ENCODE measurements at places on chromosomes 5 and 9.

DNA sequence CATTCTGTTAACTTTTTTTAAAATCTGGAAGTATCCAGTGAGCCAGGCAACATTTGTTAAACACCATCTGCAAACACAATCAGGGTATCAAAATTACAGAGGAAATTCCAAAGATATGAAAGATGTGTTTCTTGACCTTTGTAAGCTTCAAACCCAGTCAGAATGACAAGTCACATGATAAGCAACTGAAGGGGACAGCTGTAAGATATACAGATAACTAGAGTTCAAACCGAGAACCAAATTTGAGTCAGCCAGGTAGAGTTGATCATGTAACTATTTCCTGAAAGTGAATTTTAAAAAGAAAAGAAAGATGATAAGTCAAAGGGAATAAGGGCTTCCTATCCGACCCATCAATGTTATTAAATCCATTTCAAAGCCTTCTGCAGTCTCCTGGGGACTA, 196.2 kb downstream of the DEPDC1B start:
- no peak overlapping the region for H3K4me3 ChIP-seq
- peaks cover 23% of the 10 kb centered on the region for H3K4me1 ChIP-seq
- no peaks in the 10 kb centered on the region for H3K36me3 ChIP-seq
- H3K27me3 ChIP-seq = no peaks in the 10 kb centered on the region
- DNase-seq = no peak

GRCh38 chr5:5353681-5354080, 68.8 kb upstream of the ICE1 start:
- H3K4me3 ChIP-seq = no peak overlapping the region
- H3K36me3 ChIP-seq = no peaks in the 10 kb centered on the region
- H3K27me3 ChIP-seq = no peaks in the 10 kb centered on the region
- no peak for DNase-seq
- H3K27ac ChIP-seq = no peak overlapping the region

- DNase-seq = no peak
- no peak overlapping the region for H3K27ac ChIP-seq
- no peaks in the 10 kb centered on the region for H3K36me3 ChIP-seq
- H3K27me3 ChIP-seq = no peaks in the 10 kb centered on the region
Observed at GRCh38 chr5:20974426-20974825, 986.4 kb upstream of the CDH18 start.

GRCh38 chr9:121532881-121533280, 33.2 kb upstream of the GGTA1 start:
- no peak overlapping the region for H3K4me3 ChIP-seq
- no peaks in the 10 kb centered on the region for H3K4me1 ChIP-seq
- peaks cover 9% of the 10 kb centered on the region for H3K27me3 ChIP-seq
- no peaks in the 10 kb centered on the region for H3K36me3 ChIP-seq
- H3K27ac ChIP-seq = no peak overlapping the region

GRCh38 chr5:8864053-8864452, 681.8 kb downstream of the SEMA5A start:
- H3K4me3 ChIP-seq = no peak overlapping the region
- H3K27ac ChIP-seq = no peak overlapping the region
- H3K27me3 ChIP-seq = no peaks in the 10 kb centered on the region

DNA sequence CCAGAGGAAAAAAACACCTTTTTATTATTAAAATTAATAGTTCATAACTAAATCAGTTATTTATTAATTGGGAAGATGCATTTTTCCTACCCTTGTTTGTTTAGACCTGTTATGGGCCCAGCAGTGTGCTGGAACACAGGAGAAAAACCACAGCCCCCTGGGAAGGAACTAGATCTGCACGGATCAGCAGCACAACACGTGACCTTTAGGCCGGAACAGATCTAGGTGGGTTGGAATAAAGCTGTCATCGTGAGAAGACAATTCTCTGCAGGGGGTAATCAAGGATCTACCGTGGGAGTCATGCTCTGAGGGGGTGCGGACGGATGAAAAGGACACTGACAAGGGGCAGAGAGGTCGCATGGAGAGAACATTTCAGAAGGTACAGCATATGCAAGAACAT, 95.8 kb upstream of the SPATA31C2 start:
- no peak overlapping the region for H3K4me3 ChIP-seq
- H3K36me3 ChIP-seq = no peaks in the 10 kb centered on the region
- no peaks in the 10 kb centered on the region for H3K4me1 ChIP-seq
- no peaks in the 10 kb centered on the region for H3K27me3 ChIP-seq

- H3K4me3 ChIP-seq = no peak overlapping the region
- H3K27ac ChIP-seq = no peak overlapping the region
- no peak for DNase-seq
- no peaks in the 10 kb centered on the region for H3K36me3 ChIP-seq
Observed at GRCh38 chr9:38263532-38263931, 129.0 kb upstream of the ALDH1B1 start.

DNA sequence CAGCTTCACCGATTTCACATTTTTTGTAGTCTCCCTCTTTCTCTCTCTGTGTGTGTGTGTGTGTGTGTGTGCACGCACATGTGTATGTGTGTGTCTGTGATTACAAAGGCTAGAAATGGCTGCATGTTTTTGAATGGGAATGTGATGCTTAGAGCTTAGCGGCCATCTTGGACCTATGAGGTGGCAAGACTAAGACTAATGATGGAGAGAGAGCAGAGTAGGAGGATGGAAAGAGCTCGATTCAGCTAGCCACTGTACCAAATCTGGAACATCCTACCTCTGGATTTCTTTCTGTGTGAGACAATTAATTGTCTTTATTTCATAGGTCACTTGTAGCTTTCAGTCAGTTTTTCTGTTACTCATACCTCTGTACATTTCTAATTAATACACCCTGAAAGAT, 205.1 kb downstream of the PCSK1 start:
- DNase-seq = no peak
- H3K4me3 ChIP-seq = no peak overlapping the region
- H3K27me3 ChIP-seq = peaks cover 3% of the 10 kb centered on the region
- H3K27ac ChIP-seq = no peak overlapping the region

DNA sequence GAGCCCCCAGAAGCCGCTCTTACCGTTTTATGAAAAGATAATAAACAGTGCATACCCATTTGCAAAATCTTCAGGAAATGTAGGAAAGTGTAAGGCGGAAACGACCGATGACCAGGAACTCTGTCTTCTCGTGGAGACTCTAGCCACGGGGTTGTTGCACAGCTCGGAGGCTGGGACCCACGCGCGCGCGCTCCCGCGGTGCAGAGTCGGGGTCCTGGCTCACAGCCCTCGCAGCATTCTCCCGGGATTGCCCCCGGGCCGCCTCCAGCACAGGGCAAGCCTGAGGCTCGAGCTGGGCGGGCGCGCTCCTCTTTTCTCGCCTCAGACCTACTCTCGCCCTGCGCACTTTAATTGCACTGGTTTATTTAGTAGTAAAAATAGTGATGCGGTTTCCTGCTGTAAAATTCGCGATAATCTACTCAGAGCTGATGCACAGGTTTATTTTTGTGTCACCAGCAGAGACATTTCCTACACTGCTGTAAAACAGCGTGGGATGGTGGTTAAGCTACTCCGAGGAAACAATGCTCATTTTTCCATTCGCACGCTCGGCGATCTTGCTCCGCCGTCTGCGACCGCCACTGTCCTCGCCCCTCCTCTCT, 15.5 kb downstream of the TRIM7 start:
- peak; percentile 47 for DNase-seq
- H3K4me3 ChIP-seq = peak overlapping the region; percentile 88
- peaks cover 28% of the 10 kb centered on the region for H3K36me3 ChIP-seq
- H3K4me1 ChIP-seq = peaks cover 47% of the 10 kb centered on the region
- peaks cover 11% of the 10 kb centered on the region for H3K27me3 ChIP-seq

GRCh38 chr9:86352440-86353077, 1.7 kb downstream of the TUT7 start:
- peak overlapping the region; percentile 92 for H3K27ac ChIP-seq
- no peak for DNase-seq
- H3K36me3 ChIP-seq = peaks cover 37% of the 10 kb centered on the region
- no peaks in the 10 kb centered on the region for H3K27me3 ChIP-seq

DNA sequence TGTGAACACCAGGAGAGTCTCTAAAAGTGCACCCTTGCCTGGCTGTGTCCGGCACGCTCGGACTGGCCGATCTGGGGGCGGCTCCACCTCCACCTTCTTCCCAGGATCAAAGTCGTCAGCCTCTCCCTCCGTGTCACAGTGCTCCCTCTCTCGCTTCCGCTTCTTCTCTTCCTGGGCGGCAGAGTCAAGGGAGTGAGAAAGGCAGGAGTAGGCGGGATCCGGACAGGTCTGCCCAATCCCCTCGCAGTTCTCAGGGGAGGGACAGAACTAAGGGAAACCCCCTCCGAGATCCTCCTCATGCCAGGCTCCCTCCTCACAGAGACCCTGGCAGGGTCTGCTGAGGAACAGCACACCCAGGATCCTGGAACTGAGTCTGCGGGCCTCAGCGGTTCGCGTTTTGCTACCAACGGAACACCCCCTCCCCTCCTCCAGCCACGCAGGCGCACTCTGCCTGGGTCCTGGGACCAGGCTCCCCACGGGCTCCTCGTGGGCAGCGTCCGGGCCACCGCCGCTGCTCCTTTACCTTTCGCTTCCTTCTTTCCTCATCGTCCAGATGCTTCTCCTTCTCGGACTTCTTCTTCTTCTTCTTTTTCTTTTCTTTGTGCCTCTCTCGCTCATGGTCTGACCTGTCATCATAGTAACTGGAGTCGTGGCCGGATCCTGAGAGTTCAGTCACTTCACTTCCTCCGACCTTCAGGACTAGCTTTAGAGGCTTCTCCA, 1.3 kb downstream of the BRD9 start:
- peaks cover 15% of the 10 kb centered on the region for H3K4me1 ChIP-seq
- H3K36me3 ChIP-seq = peaks cover 51% of the 10 kb centered on the region
- no peaks in the 10 kb centered on the region for H3K27me3 ChIP-seq

GRCh38 chr5:56443826-56444225, 210.7 kb upstream of the ANKRD55 start:
- no peak for DNase-seq
- H3K4me1 ChIP-seq = no peaks in the 10 kb centered on the region
- H3K27ac ChIP-seq = no peak overlapping the region
- H3K36me3 ChIP-seq = no peaks in the 10 kb centered on the region

DNA sequence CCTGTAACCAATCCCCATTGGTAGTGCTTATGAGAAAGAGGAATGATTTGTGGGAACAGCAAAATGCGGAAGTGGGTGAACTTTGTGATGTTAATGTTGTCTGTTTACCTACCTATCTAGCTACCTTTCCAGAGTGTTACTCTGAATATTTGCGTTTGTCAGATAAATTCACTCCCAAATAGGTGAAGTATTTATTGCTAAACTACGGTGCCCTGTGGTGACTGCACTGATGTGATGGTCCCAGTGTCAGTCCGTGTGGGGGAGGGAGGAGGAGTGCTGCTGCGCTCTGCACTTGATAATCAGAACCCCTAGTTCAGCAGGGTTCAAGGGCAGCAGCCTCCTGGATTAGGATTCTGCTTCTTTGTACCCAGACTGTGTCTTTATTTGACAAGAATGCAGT, 55.3 kb downstream of the TJP2 start:
- H3K4me3 ChIP-seq = no peak overlapping the region
- no peaks in the 10 kb centered on the region for H3K4me1 ChIP-seq
- H3K36me3 ChIP-seq = no peaks in the 10 kb centered on the region
- H3K27me3 ChIP-seq = no peaks in the 10 kb centered on the region
- no peak overlapping the region for H3K27ac ChIP-seq

DNA sequence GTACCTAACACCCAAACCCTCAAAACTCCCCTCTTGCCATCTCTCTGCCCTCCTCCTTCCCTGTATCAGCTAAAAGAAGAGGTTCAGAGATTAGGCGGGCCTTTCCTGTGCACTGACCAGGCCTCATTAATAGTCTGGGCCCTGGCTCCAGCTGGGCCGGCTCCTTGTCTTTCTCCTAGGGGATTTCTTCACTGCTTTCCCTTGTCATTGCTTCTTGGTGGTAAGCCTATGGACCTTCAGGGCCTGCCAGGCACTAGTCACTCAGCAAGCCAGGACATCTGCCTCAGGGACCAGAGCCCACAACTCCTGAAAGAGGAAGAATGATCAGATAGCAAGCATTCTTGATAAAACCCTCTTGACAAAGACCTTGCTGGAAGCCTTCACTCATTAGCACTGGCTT, 50.9 kb downstream of the MRRF start:
- peaks cover 78% of the 10 kb centered on the region for H3K36me3 ChIP-seq
- H3K4me1 ChIP-seq = peaks cover 12% of the 10 kb centered on the region
- DNase-seq = no peak
- H3K27ac ChIP-seq = no peak overlapping the region
- H3K4me3 ChIP-seq = no peak overlapping the region
- H3K27me3 ChIP-seq = no peaks in the 10 kb centered on the region

- H3K4me3 ChIP-seq = no peak overlapping the region
- H3K36me3 ChIP-seq = no peaks in the 10 kb centered on the region
- no peak for DNase-seq
- no peaks in the 10 kb centered on the region for H3K4me1 ChIP-seq
- no peak overlapping the region for H3K27ac ChIP-seq
- H3K27me3 ChIP-seq = peaks cover 3% of the 10 kb centered on the region
Observed at GRCh38 chr5:67510204-67510603, 313.6 kb upstream of the CD180 start.

- H3K4me1 ChIP-seq = no peaks in the 10 kb centered on the region
- H3K4me3 ChIP-seq = no peak overlapping the region
- no peaks in the 10 kb centered on the region for H3K27me3 ChIP-seq
- no peak overlapping the region for H3K27ac ChIP-seq
- no peaks in the 10 kb centered on the region for H3K36me3 ChIP-seq
- no peak for DNase-seq
Observed at GRCh38 chr9:19200229-19200628, 30.3 kb upstream of the DENND4C start.

GRCh38 chr5:157568720-157569119, 6.9 kb downstream of the ADAM19 start:
- no peak overlapping the region for H3K4me3 ChIP-seq
- peaks cover 68% of the 10 kb centered on the region for H3K36me3 ChIP-seq
- H3K27ac ChIP-seq = peak overlapping the region; percentile 74
- H3K27me3 ChIP-seq = no peaks in the 10 kb centered on the region

DNA sequence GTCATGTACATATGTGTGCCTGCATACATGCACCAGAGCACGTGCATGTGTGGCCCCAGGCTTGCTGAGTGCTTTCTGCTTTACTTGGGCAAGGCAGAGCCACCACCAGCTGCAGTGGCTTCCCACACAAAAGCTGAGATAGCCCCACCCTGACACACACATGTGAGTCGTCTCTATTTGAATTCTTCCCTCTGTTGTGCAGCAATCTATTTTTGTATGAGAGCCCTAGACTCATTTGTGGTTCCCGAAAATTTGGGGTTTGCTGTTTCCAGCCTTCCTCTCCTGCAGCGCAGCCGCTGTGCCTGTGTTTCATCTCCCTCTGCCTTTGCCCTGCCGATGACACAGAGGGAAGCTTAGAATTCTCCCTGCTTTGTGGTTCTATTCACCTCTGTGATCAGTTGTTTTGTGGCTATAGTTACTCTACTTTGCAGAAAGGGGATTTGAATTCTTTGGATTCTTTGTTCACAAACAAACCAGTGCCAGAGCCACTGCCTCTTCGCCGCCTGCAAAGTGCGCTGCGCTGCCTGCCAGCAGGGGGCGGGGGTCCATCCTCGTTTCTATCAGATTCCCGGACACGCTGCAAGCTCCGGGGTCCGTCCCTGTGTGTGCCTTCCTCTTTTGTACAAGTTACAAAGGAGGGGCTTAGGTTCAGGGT, 95.8 kb upstream of the DAP start:
- no peak overlapping the region for H3K27ac ChIP-seq
- H3K36me3 ChIP-seq = no peaks in the 10 kb centered on the region
- H3K4me3 ChIP-seq = no peak overlapping the region
